Kidney (tissue), 22 donors: ENCODE measurements at places on chromosomes 1 and 21. TPM values are rescaled to one million over a fixed set of nuclear protein-coding genes. Genes with fewer than 3 reads are reported as not detected.

Gene SPRR3
- not detected for total RNA-seq

Gene ARHGAP29
- 145 TPM for total RNA-seq

Gene NR5A2
- total RNA-seq: 6.3 TPM

Gene TNFRSF18
- total RNA-seq: 8.1 TPM

Gene IVNS1ABP
- 198 TPM for total RNA-seq

Gene MAP1LC3C
- total RNA-seq: 5.1 TPM

GRCh38 chr1:228095161-228095560, 8.0 kb downstream of the C1orf35 start:
- no peak overlapping the region for H3K4me3 ChIP-seq
- no peaks in the 10 kb centered on the region for H3K36me3 ChIP-seq
- H3K27me3 ChIP-seq: no peaks in the 10 kb centered on the region
- DNase-seq: no peak

- H3K4me1 ChIP-seq: peaks cover 4% of the 10 kb centered on the region
- DNase-seq: no peak
- H3K4me3 ChIP-seq: no peak overlapping the region
- no peaks in the 10 kb centered on the region for H3K27me3 ChIP-seq
These were observed 31.7 kb downstream of the SLC19A1 start for GRCh38 chr21:45510466-45510955.

DNA sequence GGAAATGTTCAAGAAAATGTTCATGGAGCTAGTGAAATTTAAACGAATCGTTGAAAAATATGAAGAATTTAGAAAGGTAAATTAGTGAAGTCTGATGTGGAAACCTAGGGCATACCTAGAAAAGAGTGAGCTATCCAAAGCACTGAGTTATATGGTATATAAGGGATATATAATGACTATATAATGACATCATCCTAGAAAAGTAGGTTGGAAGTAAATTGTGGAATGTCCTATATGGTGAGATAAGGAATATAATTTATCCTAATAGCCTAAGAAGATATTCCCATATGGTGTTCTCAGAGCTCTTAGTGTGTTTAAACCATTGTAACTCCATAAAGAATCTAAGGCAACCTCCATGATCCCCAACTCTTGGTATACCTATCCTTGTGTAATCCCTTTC, 876.4 kb upstream of the ADGRL2 start:
- no peak for DNase-seq
- no peaks in the 10 kb centered on the region for H3K4me1 ChIP-seq
- no peaks in the 10 kb centered on the region for H3K36me3 ChIP-seq
- H3K4me3 ChIP-seq: no peak overlapping the region

DNA sequence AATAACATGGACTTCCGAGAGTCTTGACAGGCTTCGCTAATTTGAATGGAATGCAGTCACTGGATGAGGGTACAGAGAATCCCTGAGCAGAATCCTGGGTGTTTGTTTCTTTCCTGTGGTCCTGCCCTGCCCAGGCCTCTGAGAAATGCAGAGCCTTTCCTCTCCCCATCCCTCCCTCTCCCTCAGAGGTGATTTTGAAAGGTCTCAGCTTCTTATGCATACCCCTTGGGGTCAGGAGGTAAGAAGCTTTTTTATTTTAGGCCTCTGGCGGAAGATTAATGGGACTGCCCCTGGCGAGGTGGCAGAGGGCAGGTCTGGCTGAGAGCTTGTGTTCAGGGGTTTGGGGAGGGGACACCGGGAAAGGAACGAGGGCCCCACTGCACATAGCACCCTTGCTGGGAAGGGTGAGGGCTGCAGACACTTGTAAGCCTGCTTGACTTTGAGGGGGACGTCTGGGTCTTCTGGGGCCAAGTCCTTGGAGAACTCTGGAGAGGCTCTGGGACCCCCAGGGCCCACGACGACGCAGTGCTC, 116.5 kb upstream of the SLC45A1 start:
- DNase-seq: peak; percentile 39
- H3K36me3 ChIP-seq: no peaks in the 10 kb centered on the region
- H3K27ac ChIP-seq: peak overlapping the region; percentile 90
- H3K4me3 ChIP-seq: peak overlapping the region; percentile 36

- H3K27me3 ChIP-seq: no peaks in the 10 kb centered on the region
- DNase-seq: no peak
- H3K4me3 ChIP-seq: no peak overlapping the region
- no peaks in the 10 kb centered on the region for H3K4me1 ChIP-seq
- no peaks in the 10 kb centered on the region for H3K36me3 ChIP-seq
These were observed 92.5 kb downstream of the SLC25A24 start for GRCh38 chr1:108107658-108108057.

DNA sequence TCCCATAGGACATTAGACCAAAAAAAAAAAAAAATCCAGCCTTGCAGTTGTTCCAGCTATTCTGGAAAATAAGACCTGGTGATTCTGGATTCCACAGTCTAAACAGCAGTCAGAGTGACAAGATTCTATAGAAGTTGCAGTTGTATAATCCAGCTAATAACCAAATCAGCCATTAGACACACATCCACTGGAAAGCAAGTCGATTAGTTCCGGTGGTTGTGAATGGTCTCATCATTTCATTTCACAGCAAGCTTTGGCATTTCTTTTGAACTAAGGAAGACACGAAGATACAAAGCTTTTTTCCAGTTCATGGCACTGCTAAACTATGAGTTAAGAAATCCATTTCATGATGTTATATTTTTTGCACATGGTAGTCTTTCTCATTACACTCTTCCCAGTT, 54.4 kb upstream of the FAM89A start:
- no peak overlapping the region for H3K4me3 ChIP-seq
- no peak for DNase-seq
- H3K36me3 ChIP-seq: no peaks in the 10 kb centered on the region
- no peaks in the 10 kb centered on the region for H3K4me1 ChIP-seq
- H3K27ac ChIP-seq: no peak overlapping the region

DNA sequence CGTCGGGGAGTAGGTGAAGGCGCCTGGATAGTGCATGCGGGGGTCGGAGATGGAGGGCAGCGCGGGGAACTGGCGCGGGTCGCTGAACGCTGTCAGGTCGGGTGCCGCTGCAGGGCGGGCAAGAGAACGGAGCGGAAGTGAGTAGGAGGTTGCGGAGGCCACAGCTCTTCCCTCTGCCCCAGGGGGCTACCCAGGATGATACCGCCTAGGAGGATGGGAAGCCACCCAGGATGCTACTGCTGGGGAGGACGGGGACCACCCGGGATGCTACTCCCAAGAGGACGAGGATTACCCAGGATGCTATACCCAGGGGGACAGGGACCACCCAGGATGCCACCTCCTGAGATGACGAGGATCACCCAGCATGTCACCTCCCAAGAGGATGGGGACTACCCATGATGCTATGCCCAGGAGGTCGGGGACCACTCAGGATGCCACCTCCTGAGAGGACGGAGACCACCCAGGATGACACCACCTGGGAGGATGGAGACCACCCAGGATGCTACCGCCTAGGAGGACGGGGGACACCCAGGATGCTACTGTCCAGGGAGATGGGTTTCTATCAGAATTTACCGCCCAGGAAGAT, 123.8 kb downstream of the CLIC6 start:
- H3K36me3 ChIP-seq: no peaks in the 10 kb centered on the region
- H3K27me3 ChIP-seq: no peaks in the 10 kb centered on the region
- H3K4me3 ChIP-seq: no peak overlapping the region
- H3K4me1 ChIP-seq: no peaks in the 10 kb centered on the region
- no peak for DNase-seq
- H3K27ac ChIP-seq: no peak overlapping the region

DNA sequence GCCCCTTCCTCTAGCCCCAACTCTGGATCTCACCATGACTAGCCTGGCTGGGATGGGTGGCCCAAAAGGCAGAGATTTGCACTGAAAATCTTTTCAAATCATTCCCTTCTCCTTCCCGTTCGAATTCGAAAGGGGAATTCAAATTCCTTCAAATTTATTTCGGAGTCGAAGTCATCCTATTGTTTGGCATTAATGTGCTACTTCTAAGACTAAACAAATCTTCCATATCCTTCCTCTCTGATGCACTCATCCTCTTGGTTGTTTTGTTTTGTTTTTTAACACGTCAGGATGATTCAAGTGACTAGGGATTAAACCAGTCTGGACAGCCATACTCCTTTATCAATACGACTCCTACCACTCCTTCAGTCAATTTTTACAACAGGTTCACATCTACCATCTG, 95.5 kb upstream of the SGIP1 start:
- H3K4me3 ChIP-seq: no peak overlapping the region
- H3K27me3 ChIP-seq: no peaks in the 10 kb centered on the region
- no peak overlapping the region for H3K27ac ChIP-seq

DNA sequence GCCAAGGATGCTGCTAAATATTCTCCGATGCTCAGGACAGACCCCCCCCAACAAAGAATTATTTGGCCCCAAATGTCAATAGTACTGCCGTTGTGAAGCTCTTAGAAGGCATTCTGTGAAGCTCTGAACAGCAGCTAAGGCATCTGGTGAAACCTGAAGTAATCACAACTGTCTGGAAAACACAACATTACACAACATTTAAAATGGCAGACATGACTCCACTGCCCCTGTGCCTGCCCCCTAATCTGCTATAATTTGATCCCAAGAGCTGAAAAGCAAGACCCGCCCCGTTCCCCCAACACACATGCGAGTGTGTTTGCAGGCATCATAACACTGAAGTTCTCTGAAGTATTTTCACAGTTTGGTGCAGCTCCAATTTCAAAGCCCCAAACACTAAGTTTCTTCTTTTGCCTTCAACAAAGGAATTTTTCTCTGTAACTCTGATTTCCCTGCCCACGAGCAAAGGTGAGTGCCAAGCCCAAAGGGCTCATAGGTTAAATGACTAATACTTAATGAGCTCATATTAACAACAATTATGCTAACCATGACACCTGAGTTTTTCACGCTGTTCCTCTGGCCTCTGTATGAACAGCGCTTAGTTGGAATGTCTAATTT, 129.2 kb downstream of the CLIC6 start:
- no peak overlapping the region for H3K27ac ChIP-seq
- peaks cover 3% of the 10 kb centered on the region for H3K4me1 ChIP-seq
- DNase-seq: no peak
- no peak overlapping the region for H3K4me3 ChIP-seq

DNA sequence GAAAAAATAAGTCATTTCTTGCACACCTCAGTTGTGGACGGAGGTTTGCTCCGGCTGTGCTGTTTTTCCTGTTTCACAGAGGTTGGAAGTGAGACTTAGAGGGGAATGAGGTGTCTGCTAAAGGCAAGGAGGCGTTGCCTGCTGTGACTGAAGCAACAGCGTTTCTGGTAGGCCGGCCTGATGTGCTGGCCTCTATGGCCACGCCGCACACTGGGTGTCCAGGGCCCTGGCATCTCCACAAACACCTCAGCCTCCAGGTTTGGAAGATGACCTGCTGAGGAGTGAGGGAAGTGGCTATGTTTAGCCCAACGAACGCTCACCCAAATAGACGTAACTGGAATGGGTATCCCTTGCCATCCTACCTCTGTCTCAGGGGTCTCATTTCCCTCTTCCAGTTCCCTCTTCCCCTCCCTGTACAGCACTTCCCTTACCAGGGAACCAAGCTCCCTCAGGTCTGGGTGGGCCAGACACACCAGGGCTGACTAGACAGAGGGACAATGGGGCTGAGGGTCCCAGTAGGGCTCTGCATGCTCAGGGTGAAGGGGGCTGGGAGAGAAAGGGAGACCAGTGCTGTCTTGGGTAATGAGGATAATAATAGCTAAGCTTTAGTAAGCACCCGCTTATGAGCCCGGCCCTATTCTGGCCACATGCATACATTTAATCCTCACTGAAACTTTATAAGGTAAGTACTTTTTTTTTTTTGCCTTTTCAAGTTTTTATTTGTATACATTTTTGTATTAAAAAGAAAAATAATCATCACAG, 11.9 kb downstream of the CACNA1S start:
- H3K27ac ChIP-seq: no peak overlapping the region
- H3K4me3 ChIP-seq: no peak overlapping the region
- H3K4me1 ChIP-seq: no peaks in the 10 kb centered on the region
- H3K36me3 ChIP-seq: no peaks in the 10 kb centered on the region
- H3K27me3 ChIP-seq: no peaks in the 10 kb centered on the region

GRCh38 chr21:38712071-38712470, 93.7 kb upstream of the ETS2 start:
- no peaks in the 10 kb centered on the region for H3K4me1 ChIP-seq
- no peaks in the 10 kb centered on the region for H3K27me3 ChIP-seq
- no peaks in the 10 kb centered on the region for H3K36me3 ChIP-seq
- H3K27ac ChIP-seq: no peak overlapping the region
- DNase-seq: no peak

DNA sequence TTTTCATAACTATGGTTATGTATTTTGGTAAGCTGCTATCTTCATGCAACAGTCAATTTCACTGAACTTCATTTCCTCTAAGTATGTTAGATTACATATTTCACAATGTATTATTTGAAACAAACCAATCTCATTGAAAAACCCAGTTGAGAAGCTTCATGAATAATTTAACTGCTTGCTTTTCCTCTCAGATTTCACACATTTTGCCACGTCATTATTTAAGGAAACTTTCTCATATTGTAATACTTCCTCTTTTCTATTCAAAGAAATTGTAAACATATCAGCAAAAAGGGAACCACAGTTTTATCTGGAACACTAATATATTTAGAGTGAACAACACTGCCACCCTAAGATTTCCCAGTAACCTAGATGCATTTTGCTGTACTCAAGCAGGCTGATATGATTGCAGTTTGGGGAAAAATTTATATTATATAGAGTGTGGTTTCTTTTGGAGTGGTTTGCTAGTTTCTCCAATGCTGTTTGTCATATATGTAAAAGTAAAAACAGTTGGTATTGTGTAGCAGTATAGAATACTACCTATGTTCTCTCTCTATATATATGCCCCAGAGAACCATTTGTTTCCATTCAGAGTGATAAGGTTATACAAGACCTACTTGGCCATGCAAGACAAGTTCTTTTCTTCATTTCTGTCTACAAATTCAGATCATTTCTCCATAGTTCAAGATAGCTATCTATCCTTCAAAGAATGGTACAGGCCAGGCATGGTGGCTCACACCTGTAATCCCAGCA, 28.4 kb upstream of the AHCTF1 start:
- no peak overlapping the region for H3K4me3 ChIP-seq
- H3K36me3 ChIP-seq: no peaks in the 10 kb centered on the region
- no peak overlapping the region for H3K27ac ChIP-seq
- no peaks in the 10 kb centered on the region for H3K4me1 ChIP-seq
- no peaks in the 10 kb centered on the region for H3K27me3 ChIP-seq

- H3K27ac ChIP-seq: no peak overlapping the region
- H3K4me1 ChIP-seq: no peaks in the 10 kb centered on the region
- DNase-seq: peak; percentile 73
- H3K27me3 ChIP-seq: no peaks in the 10 kb centered on the region
These were observed 10.0 kb downstream of the MAP3K6 start for GRCh38 chr1:27356619-27357280.

DNA sequence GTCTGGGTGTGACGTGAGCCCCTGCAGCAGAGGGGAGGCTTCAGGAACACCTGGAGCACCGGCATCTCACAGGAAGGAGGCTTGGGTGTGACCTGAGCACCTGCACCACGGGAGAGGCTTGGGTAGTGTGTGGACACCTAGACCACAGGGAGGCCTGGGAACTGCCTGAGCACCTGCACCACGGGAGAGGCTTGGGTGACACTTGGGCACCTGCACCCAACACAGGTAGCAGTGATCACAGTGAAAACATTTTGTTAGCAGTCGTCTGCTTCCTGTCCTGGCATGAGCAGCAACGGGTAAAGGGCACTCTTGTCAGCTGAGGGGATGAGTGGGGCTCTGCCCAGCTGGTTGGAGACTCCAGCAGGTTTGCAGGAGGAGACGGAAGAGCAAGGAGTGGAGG, 22.4 kb downstream of the LRRC3 start:
- H3K4me1 ChIP-seq: no peaks in the 10 kb centered on the region
- no peaks in the 10 kb centered on the region for H3K36me3 ChIP-seq
- no peaks in the 10 kb centered on the region for H3K27me3 ChIP-seq
- no peak overlapping the region for H3K27ac ChIP-seq
